ENCODE measurements at places on chromosomes 3 and 15. TPM values are rescaled to one million over a fixed set of nuclear protein-coding genes. Genes with fewer than 3 reads are reported as not detected.

GRCh38 chr3:188126934-188127333, 27.0 kb upstream of the LPP start:
- H3K4me3 ChIP-seq, result no peak overlapping the region
- no peaks in the 10 kb centered on the region for H3K36me3 ChIP-seq
- no peak overlapping the region for H3K27ac ChIP-seq
- no peak for DNase-seq
- 0 out of 2 replicates have a peak, but pooled peaks cover 6% of the 10 kb centered on the region for H3K4me1 ChIP-seq

DNA sequence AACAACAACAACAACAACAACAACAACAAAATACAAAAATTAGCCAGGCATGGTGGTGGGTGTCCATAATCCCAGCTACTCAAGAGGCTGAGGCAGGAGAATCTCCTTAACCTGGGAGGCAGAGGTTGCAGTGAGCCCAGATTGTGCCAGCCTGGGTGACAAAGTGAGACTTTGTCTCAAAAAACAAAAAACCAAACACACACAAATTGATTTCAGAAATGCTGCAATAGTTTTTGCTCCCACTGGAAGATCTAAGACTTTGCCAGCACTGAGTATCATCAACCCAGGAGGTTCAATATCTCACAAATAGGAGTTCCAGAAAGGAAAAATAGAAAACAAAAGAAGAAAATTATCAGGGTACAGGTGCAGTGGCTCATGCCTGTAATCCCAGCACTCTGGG, 16.2 kb upstream of the CCR8 start:
- H3K27me3 ChIP-seq, result no peaks in the 10 kb centered on the region
- no peak overlapping the region for H3K4me3 ChIP-seq
- no peak overlapping the region for H3K27ac ChIP-seq

- H3K27me3 ChIP-seq, result no peaks in the 10 kb centered on the region
- peaks cover 9% of the 10 kb centered on the region for H3K4me1 ChIP-seq
- H3K4me3 ChIP-seq, result no peak overlapping the region
- H3K36me3 ChIP-seq, result no peaks in the 10 kb centered on the region
- no peak overlapping the region for H3K27ac ChIP-seq
These were observed 2.2 kb downstream of the DNAH1 start for GRCh38 chr3:52318186-52318816.

- H3K27me3 ChIP-seq, result no peaks in the 10 kb centered on the region
- no peaks in the 10 kb centered on the region for H3K36me3 ChIP-seq
- no peaks in the 10 kb centered on the region for H3K4me1 ChIP-seq
- no peak overlapping the region for H3K27ac ChIP-seq
- H3K4me3 ChIP-seq, result no peak overlapping the region
These were observed 57.0 kb upstream of the CMSS1 start for GRCh38 chr3:99760629-99761028.

- no peak overlapping the region for H3K27ac ChIP-seq
- no peak overlapping the region for H3K4me3 ChIP-seq
- DNase-seq, result peak; percentile 85
These were observed 61.7 kb downstream of the FMN1 start for GRCh38 chr15:33132722-33133345.

- no peak overlapping the region for H3K4me3 ChIP-seq
- H3K27ac ChIP-seq, result no peak overlapping the region
- H3K4me1 ChIP-seq, result no peaks in the 10 kb centered on the region
- no peaks in the 10 kb centered on the region for H3K36me3 ChIP-seq
These were observed 185.0 kb downstream of the TIGIT start for GRCh38 chr3:114478801-114479200.

FBLN2 gene
- total RNA-seq, result 2.1 TPM

GOLGA6A gene
- not detected for total RNA-seq

SLC51B gene
- total RNA-seq, result not detected

Measured in PC-3 (cell line).